ENCODE measurements at places on chromosomes 11 and 22.

GRCh38 chr11:22521226-22521625 is 104.4 kb downstream of the FANCF start:
- H3K4me3 ChIP-seq = no peak overlapping the region
- H3K4me1 ChIP-seq = no peaks in the 10 kb centered on the region
- no peak overlapping the region for H3K27ac ChIP-seq
- peak; percentile 3 for DNase-seq
- H3K27me3 ChIP-seq = no peaks in the 10 kb centered on the region

DNA sequence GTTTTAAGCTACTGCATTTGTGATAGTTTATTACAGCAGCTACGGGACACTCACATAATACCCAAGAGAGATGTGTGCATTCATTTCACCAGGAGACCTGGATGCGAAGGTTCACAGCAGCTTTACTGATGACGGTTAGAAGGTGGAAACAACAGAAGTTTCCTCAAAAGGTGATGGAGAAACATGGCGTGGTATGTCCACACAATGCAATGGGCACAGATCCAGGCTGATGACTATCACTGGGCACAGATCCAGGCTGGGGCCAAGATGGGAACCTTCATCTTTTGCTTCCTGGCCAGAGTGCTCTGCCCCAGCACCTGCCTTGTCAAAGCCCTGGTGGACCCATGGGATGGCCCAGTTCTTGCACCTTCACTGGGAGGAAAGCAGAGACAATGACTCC is 30.6 kb upstream of the RFPL3 start:
- H3K36me3 ChIP-seq = no peaks in the 10 kb centered on the region
- peaks cover 17% of the 10 kb centered on the region for H3K27me3 ChIP-seq
- no peak overlapping the region for H3K27ac ChIP-seq

DNA sequence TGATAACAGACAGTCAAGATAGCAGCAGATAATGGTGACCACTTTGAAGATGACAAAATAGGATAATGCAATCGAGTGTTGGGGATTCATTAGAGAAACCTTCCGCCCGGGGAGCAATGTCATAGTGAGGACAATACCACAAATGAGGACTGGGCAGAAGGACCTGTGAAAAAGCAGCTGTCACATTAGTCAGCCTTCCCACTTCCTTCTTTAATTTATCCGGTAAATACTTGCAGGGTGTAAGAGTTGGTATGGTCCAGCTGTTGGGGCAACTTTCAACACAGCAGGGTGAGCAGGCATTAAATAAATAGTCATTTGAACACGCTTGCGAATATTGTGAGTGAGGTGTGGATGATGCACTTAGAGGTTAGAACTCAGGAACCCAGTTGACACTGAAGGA is 132.5 kb upstream of the KIRREL3 start:
- H3K27me3 ChIP-seq = peaks cover 25% of the 10 kb centered on the region
- no peaks in the 10 kb centered on the region for H3K36me3 ChIP-seq
- H3K27ac ChIP-seq = no peak overlapping the region
- no peak overlapping the region for H3K4me3 ChIP-seq
- DNase-seq = no peak
- H3K4me1 ChIP-seq = no peaks in the 10 kb centered on the region

- H3K4me1 ChIP-seq = peaks cover 7% of the 10 kb centered on the region
- H3K27me3 ChIP-seq = peaks cover 15% of the 10 kb centered on the region
- no peak overlapping the region for H3K4me3 ChIP-seq
- H3K27ac ChIP-seq = no peak overlapping the region
- DNase-seq = no peak
Observed at GRCh38 chr22:22705328-22706100, 61.1 kb downstream of the GGTLC2 start.

GRCh38 chr11:32092581-32093170 is 1.8 kb downstream of the RCN1 start:
- peaks cover 36% of the 10 kb centered on the region for H3K36me3 ChIP-seq
- peak overlapping the region; percentile 95 for H3K4me3 ChIP-seq
- peaks cover 7% of the 10 kb centered on the region for H3K27me3 ChIP-seq
- peak overlapping the region; percentile 98 for H3K27ac ChIP-seq
- peaks cover 69% of the 10 kb centered on the region for H3K4me1 ChIP-seq

GRCh38 chr11:34309965-34310364 is 47.8 kb downstream of the ABTB2 start:
- peaks cover 24% of the 10 kb centered on the region for H3K4me1 ChIP-seq
- DNase-seq = no peak
- H3K27ac ChIP-seq = no peak overlapping the region
- H3K27me3 ChIP-seq = peaks cover 27% of the 10 kb centered on the region

GRCh38 chr22:27378311-27378800 is 423.2 kb downstream of the MN1 start:
- H3K4me1 ChIP-seq = no peaks in the 10 kb centered on the region
- H3K36me3 ChIP-seq = no peaks in the 10 kb centered on the region
- peaks cover 44% of the 10 kb centered on the region for H3K27me3 ChIP-seq
- no peak overlapping the region for H3K27ac ChIP-seq
- DNase-seq = no peak
- H3K4me3 ChIP-seq = no peak overlapping the region

DNA sequence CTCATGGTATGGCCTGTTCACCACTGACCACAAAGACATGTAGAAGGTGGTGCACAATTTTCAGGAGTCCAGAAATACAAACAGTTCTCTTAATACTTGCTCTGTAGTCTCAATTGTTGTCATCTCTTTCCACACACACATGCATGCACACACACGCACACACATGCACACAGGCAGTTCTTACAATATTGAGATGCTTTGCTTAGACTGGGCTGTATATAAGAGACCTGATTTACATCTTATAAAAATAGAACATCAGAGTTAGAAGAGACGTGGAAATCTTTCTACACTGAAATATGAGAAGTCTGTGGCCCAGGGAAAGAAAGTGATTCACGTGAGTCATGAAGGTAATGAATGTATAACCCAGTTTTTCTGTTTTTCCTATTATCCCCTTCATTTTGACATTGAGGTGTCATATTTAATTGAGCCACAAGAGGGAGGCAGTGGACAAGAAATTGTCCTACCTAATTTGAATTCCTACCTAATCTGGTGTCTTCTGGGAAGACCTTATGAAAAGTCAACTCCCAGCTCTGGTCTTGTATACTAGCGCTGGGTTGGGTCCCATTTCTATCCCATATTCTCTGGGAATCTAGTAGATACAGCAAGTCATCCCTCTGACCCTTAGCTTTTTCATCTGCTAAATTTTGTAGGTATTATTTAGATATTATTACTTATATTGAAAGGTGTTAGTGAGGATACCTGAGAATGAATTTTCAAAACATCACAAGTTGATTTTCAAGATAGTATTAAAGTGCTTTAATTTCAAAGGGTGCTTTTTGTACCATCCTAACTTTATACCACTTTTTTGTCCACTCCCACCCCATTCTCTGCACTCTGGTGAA is 14.9 kb upstream of the MS4A4A start:
- no peaks in the 10 kb centered on the region for H3K4me1 ChIP-seq
- no peak overlapping the region for H3K27ac ChIP-seq
- peak; percentile 27 for DNase-seq
- peaks cover 2% of the 10 kb centered on the region for H3K27me3 ChIP-seq

DNA sequence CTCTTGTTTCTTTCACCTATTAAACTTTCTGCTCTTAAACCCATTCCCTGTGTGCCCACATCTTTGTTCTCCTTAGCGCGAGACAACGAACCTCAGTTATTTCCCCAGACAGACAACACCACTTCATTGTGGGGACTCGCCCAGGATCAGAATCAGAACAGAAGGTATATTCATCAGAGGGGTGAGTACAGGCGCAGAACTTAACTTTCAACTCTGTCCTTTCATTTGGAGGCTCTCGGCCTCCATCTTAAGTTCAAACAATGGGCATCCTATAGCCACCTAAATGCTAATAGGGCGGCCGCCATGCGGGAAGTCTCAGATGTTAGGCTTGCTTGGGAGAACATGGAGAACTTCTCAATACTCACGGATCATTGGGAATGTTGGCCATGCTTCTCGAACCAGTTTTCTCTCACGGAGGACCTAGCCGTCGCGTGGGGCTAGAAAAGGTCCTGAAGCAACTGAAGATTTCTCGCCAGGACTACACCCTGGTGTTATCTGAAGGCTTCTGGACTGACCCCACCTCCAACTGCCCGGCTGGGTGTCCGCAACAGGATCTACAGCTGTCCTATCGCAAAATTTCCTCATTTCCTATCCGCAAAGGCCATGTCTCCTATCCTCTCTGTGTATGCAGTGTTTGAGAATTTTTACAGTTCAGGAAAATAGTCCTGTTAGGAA is 13.4 kb upstream of the HYLS1 start:
- H3K27ac ChIP-seq = no peak overlapping the region
- DNase-seq = no peak
- H3K27me3 ChIP-seq = peaks cover 1% of the 10 kb centered on the region
- H3K4me1 ChIP-seq = no peaks in the 10 kb centered on the region

DNA sequence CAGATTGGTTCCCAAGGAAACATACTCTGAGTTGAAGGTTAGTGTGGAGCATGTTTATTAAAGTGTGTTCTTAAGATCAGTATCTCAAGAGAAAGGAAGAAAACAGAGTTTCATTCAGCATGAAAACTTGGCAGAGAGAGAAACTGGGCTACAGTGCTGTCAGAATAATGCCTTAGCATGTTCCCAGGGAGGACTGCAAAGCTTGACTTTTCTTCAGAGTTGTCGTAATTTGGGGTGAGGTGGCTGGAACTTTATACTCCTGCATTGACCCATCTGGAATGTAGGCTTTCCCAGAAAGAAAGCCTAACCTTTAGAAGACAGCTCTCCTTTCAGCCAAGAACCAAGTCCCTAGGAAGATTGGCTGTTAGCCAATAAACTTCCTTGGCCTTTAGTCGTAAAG is 190.8 kb upstream of the CNTN5 start:
- H3K4me3 ChIP-seq = no peak overlapping the region
- no peaks in the 10 kb centered on the region for H3K36me3 ChIP-seq
- no peak overlapping the region for H3K27ac ChIP-seq

- no peaks in the 10 kb centered on the region for H3K36me3 ChIP-seq
- H3K27ac ChIP-seq = no peak overlapping the region
- no peaks in the 10 kb centered on the region for H3K4me1 ChIP-seq
- H3K27me3 ChIP-seq = peaks cover 46% of the 10 kb centered on the region
- H3K4me3 ChIP-seq = no peak overlapping the region
Observed at GRCh38 chr11:131616481-131617140, 246.2 kb downstream of the NTM start.

DNA sequence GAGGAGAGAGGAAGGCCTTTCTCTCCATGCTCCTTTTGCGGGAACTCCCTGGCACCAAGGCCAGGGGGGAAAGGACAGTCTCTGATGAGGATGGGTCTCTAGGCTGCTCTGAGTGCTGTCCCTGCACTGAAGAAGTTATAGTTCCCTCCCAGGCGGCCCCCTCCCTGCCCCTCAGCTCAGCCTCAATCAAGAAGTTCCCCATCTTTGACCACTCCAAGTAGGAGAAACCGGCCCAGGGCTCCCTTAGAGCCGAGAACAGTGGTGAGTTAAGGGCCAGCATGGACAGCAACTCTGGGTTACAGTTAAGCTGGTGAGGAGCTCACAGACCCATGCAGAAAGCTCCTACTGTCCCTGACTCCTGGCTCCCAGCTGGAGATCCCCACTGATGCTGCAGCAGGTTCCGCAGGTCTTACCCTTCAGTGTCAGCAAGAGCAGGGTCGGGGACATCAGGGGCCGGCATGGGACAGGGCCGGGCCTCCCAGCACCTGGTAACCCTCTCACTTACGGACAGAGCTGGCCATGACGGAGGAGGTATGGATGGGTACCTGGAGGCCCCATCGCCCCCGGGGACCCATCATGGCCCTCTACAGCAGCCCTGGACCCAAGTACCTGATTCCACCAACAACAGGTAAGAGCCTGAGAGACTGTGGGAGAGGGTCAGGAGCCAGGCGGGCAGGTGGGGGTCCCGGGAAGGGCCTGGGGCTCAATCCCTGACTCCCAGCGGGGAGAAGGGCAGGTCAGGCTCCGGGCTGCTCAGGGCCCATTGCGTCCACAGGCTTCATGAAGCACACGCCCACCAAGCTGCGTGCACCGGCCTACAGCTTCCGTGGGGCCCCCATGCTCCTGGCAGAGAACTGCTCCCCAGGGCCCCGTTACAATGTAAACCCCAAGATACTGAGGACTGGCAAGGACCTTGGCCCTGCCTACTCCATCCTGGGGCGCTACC is 4.2 kb downstream of the SCGB1C1 start:
- no peak overlapping the region for H3K4me3 ChIP-seq
- peaks cover 5% of the 10 kb centered on the region for H3K36me3 ChIP-seq
- H3K27me3 ChIP-seq = peaks cover 2% of the 10 kb centered on the region

GRCh38 chr11:22768281-22768680 is 61.3 kb downstream of the SVIP start:
- H3K27ac ChIP-seq = no peak overlapping the region
- no peak overlapping the region for H3K4me3 ChIP-seq
- H3K36me3 ChIP-seq = no peaks in the 10 kb centered on the region

DNA sequence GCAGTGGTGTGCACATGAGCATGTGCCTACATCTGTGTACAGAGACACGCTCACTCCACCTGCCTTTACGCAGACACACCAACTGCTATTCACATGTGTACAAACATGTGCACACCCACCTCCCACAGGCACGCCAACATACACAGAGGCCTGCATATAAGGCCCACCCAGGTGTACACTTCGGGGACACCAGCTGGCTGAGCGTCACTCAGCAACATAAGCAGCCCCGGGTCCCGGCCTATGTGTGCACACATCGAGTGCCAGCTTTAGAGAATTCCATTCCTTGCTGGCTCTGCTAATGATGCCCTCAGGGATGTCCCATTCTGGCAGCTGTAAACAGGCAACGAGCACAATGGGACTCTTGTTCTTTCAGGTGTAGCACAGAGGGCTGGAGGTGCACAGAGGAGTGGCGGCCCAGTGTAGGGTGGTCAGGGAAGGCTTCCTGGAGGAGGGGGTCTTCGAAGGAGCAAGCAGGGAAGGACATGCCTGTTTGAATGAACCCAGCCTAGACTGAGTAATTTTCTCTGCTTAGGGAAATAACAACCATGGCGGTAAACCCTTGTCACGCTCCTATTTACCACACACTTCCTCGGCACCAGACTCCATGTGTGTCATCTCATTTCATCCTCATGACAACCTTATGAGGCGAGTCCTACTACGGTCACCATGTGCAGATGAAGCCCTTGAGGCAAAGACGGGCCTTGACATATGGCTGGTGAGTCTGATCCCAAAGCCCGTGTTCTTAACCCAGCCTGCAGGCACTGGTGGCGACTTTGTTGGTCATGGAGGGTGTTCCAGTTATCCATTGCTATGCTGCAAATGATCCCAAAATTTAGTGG is 35.1 kb downstream of the RPL3 start:
- no peaks in the 10 kb centered on the region for H3K27me3 ChIP-seq
- H3K4me3 ChIP-seq = no peak overlapping the region
- no peak for DNase-seq
- H3K4me1 ChIP-seq = peaks cover 29% of the 10 kb centered on the region

GRCh38 chr11:123251657-123252344 is 56.8 kb upstream of the CLMP start:
- no peaks in the 10 kb centered on the region for H3K36me3 ChIP-seq
- no peak overlapping the region for H3K27ac ChIP-seq
- no peak for DNase-seq
- H3K4me3 ChIP-seq = no peak overlapping the region
- no peaks in the 10 kb centered on the region for H3K27me3 ChIP-seq
- H3K4me1 ChIP-seq = peaks cover 60% of the 10 kb centered on the region

- DNase-seq = no peak
- H3K27me3 ChIP-seq = peaks cover 8% of the 10 kb centered on the region
- peaks cover 3% of the 10 kb centered on the region for H3K4me1 ChIP-seq
- no peaks in the 10 kb centered on the region for H3K36me3 ChIP-seq
Observed at GRCh38 chr22:47315862-47316419, 553.5 kb downstream of the TBC1D22A start.

GRCh38 chr22:28927630-28928029 is 44.3 kb downstream of the ZNRF3 start:
- H3K27me3 ChIP-seq = no peaks in the 10 kb centered on the region
- no peak for DNase-seq
- no peak overlapping the region for H3K4me3 ChIP-seq
- H3K36me3 ChIP-seq = no peaks in the 10 kb centered on the region
- no peak overlapping the region for H3K27ac ChIP-seq

Measured in HFFc6 (cell line).